ENCODE measurements at places on chromosomes 12 and 14.

- DNase-seq: no peak
Observed at GRCh38 chr12:76533331-76533730, 26.2 kb downstream of the OSBPL8 start.

GRCh38 chr14:95835121-95835730 is 41.4 kb upstream of the TUNAR start:
- DNase-seq: no peak

DNA sequence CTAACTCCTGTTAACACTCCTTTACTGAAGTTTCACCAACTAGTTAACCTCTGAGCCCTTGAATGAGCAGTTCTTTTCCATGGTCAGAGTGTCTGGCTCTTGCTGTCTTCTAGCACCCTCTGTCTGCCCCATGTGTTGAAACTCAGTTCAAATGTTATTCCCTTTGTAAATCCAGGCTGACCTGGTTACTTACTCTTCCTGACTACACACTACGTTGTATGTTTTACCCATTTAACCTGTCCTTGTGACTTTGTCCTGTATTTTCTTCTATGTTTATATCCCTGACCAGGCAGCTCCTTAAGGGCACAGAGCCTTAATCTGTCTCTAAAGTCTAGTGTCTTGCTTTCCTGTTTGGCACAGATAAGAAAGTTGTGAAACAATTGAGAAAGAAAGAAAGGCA is 389.0 kb upstream of the RPL10L start:
- no peak for DNase-seq

DNA sequence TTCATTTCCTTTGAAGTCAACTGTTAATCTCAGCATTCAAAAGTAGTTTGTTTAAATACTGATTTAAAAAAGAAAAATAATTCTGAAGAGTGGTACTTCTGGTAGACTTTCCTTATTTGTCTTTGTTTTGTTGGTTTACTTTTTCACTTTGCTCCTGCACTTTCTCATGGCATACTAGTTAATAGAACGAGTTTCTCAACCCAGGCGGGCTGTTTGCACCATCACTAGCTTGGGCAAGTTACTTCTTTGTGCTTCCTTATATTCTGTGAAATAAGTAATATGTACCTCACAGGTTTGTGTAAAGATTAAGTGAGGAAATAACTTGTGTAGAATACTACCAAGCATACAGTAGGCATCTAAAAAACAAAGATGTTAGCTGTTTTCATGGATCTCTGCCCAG is 45.5 kb downstream of the SLC38A6 start:
- DNase-seq: no peak

DNA sequence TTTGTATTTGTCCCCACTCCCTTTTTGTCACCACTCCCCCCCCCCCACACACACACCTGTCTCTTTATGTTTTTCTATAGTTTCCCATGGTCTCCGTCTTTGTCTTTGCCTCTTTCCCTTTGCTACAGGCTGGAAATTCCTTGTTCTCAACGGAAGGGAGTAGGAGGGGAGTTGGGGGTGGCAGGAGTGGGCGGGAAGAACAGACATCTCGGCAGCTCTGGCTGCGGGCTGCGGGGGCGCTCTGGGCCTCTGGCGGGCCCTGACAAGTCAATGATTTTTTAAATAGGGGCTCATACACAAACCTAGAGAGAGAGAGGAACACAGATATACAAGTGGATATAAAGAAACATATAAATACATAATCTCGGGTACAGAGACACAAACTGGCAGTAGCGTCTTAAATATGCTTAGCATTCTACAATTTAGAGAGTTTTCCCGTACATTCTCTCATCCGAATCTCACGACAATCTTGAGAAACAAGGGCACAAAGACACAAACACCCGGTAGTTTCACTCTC is 2.4 kb upstream of the NAB2 start:
- DNase-seq: no peak

DNA sequence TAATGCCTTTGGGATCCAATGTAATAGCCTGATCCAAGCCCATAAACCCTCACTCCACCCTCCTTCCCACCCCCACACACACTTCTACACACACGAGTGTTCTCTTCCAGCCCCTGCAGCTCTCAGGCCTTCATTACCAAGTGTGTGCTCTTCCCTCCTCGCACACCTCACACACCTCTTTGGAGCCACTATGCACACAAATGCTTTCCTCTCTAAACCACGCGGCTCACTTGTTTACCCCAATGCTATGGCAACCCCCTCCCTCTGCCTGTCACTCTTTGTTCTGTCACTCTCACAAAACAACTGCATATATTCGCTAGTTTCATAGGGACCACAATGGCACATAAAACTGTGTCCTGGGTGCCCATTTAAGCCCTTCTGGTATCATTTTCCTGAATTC is 35.1 kb downstream of the PPP2R5E start:
- no peak for DNase-seq

- no peak for DNase-seq
Observed at GRCh38 chr12:125193376-125194152, 128.3 kb downstream of the AACS start.

DNA sequence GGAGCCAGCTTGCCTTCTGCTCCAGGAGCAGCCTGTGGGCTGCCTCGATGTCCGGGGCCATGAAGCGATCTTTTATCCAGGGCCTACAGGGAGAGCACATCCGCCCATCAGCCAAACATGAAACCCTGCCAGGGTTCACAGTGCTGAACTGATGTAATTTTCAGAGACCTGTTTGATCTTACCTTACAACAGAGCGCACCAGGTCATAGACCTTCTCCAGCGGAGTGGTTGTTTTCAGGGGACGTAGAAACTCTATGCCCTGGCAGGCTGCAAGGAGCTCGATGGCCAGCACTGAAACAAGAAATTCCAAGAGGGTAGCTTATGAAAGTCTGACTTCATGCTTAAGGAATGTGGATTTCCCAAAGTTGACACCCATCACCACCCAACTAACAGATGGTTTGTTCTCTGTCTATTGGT is 19.7 kb downstream of the HAL start:
- no peak for DNase-seq

DNA sequence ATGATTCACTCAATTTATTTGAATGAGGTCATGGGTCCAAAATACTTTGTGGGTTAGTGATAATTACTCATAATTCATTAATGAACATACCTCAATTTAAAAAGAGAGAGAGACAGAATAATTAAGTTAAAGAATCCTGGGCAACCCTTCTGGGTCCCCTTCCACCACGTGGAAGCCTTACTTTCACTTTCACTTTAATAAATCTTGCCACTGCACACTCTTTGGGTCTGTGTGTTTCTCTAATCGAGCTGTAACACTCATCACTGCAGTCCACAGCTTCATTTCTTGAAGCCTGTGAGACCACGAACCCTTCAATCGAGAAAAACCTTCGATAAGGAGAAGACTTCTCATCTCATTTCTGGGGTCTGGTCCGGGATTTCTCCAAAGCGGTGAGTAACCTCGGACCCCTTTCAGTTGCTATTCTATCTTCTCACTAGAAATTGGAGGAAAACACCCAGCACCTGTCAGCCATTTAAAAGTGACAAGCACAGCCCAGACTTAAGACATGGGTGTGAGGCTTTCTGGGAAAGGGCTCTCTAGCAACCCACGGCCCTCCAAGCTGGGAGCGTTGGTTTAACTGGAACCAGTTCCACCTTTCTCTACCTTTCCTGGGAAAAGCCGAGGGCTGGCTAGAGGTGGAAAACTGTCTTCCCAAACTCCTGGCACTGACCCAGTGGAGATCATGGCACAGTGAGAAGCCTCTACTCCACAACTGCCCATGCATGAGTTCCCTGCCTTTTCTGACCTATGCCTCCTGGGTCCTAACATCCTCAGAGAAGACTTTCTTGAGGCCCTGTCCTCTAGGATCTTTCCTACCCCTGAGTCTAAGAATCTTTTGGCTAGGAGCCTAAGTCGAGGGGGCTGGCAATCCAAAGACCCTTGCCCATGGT is 148.8 kb upstream of the ATF7IP start:
- DNase-seq: no peak

DNA sequence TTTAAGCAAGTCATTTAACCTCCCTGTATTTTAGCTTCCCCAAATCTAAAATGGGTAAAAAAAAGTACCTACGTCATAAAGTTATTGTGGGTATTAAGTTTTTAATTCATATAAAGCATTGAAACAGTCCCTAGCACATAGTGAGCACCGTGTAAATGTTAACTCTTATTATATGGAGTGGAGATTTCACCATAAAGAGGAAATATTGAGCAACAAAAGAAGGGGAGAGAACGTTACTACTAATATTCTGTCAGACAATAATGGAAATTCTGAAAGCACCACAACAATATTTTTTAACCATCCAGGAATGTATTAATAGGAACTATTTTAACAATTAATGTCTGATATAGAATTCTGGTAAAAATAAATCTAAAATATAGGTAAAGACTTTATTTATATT is 7.8 kb upstream of the CD163L1 start:
- no peak for DNase-seq

GRCh38 chr14:20631023-20631879 is 10.2 kb downstream of the OR6S1 start:
- no peak for DNase-seq

- DNase-seq: no peak
Observed at GRCh38 chr12:1182069-1182468, 191.0 kb downstream of the ERC1 start.

DNA sequence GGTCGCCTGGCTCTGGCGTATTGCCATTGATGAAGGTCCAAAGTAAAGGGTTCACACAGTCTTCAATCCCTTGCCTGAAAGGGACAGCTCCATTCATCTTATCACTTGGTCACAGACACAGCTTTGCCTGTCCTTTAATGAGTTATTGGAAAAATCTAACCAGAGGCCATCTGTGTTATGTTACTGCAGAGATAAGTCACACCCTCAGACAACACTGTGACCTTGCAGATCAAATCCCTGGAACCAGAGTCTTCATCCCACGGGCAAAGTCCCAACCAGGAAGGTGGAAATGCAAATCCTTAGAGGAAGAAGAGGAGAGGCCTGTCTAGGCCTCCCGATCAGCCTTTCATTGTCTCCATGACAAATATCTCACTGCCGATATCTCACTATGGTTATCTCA is 68.3 kb upstream of the SCN8A start:
- no peak for DNase-seq

DNA sequence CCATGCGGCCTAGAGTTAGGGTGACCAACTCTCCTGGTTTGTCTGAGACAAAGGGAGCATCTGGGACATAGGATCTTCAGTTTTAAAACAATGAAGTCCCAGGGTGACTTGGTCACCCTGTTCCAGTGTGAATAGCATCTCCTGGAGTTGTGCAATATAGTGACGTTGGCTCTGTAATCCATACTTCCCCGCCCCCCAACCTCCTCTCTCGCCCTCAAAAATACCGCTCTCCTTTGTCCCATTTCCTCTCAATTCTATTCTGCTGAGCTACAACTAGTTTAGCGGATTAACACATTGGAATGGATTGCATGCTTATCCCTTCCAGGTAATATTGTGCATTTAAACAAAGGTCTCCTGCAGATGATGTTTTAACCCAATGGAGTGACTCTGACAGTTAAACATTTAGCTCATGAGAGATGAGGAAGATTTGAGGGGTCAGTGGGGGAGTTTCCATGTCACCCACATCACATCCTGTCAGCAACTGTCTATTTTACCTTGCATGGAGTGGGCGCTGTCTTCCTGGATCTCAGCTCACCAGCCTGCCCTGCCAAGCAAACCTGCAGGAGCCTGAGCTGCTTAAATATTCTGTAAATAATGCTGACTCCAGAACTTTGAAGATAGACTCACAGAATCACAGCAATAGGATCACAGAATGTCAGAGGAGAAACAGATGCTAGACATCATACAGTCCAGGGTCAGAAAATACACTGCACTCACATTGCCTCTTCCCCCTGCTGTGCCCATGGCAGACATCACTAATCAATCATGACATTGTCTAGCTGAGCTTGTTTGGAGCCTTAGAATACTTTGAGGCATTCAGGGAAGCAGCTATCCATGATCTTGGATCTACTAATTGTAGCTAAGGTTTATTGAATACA is 43.0 kb downstream of the MAP1LC3B2 start:
- no peak for DNase-seq

DNA sequence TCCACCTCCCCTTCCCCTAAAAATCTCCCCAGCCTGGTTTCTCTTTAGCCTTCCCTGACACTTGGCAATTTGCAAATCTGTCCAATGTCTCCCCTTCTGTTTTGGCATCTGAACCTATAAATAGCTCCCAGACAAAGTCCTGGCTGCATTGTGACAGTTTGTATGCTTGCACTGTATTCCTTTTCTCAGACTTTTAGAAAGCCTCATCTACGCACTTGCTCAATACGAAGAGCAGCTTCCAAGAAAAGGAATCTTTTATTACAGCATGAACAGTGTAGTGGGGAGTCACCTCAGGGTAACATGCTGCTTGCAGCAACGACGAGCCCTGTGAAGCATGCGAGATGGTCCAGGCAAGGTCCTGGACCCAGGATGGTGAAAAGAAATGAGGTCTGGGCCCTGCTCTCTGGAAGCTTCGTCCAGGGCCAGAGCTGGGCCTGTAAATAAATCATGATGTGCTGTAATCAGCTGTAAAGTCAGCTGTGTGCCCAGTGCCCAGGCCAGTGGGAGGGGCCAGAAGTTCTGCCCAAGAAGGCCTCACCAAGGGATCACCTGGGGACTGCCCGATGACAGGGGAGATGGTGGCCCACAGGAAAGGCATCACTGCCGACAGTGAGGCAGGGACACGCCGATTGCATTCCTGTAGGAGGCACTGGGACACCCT is 88.3 kb downstream of the RIN3 start:
- DNase-seq: no peak

DNA sequence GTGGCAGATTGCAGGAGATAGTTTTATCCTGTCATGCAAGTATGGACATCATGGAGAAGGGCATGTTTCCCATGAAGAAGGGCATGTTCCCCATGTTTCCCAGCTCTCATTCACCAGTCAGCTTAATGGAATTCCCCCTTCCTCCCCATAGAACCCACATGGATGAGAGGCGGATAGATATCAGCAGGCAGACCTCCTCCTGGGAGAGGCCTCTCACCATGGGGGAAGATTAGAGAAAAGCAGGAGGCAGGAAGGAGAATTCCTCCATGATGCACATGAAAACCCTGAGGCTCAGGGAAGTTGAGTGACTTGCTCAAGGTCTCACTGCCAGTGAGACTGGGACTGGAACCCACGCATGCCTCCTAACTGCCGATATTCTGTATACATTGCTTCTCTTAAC is 92.9 kb upstream of the FOXN3 start:
- no peak for DNase-seq

- DNase-seq: no peak
Observed at GRCh38 chr12:78034025-78034424, 203.3 kb downstream of the NAV3 start.

- no peak for DNase-seq
Observed at GRCh38 chr14:99574099-99574880, 29.7 kb downstream of the CCDC85C start.
